Activated CD4-positive, alpha-beta memory T cell treated with anti-CD3 and anti-CD28 coated beads, Interleukin-2, amount 10 ng/mL, durations not matched to agents 7 days and 5 days (primary cell): ENCODE measurements at places on chromosomes 7 and 10. TPM values are rescaled to one million over a fixed set of nuclear protein-coding genes. Genes with fewer than 3 reads are reported as not detected.

ANKRD61 gene
- total RNA-seq: 0.20 TPM

DNA sequence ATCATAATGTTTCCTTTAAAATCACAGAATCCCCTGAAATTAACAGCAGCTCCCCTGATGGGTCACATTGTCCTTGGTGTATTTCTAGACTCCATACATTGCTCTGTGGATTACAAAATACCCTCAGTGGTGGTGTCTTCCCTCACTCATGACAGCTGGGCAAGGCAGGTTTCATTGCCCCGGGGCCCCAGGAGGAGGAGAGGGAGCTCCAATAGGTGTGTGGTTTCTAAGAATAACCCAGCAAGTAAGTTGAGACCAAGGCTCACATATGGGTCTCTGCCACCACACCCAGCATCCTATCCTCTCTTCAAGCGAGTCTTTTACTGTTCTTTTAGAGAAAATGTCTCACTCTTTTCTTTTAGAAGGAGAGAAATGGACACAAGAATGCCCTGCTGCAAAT is 63.6 kb downstream of the PKD1L1 start:
- no peaks in the 10 kb centered on the region for H3K36me3 ChIP-seq
- H3K27ac ChIP-seq: no peak overlapping the region
- no peak overlapping the region for H3K4me3 ChIP-seq
- no peak for DNase-seq
- H3K4me1 ChIP-seq: peaks cover 6% of the 10 kb centered on the region
- peaks cover 1% of the 10 kb centered on the region for H3K27me3 ChIP-seq

DNA sequence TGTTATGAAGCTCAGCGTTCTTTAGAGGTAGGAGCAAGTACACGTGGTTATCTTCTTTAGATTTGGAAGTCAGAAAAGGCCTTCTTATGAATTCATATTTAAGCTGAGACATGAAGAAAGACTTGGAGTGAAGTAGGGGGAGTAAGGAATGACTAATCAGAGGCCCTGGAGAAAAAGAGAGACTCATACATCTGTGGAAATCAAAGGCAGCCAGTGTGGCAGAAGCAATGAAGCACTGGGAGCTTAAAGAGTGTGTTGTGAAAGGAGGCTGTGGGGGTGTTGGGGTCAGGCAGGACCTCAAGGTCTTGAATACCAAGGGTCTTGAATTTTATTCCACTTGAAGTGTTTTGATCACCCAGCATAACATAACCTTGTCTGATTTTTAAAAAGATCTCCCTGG is 35.7 kb upstream of the FGL2 start:
- DNase-seq: no peak
- no peak overlapping the region for H3K27ac ChIP-seq
- H3K27me3 ChIP-seq: no peaks in the 10 kb centered on the region
- H3K4me1 ChIP-seq: peaks cover 14% of the 10 kb centered on the region
- H3K4me3 ChIP-seq: no peak overlapping the region
- H3K36me3 ChIP-seq: peaks cover 6% of the 10 kb centered on the region

FXYD4 gene
- not detected for total RNA-seq

GRCh38 chr7:71868797-71869196 is 543.3 kb downstream of the CALN1 start:
- no peak for DNase-seq
- H3K27ac ChIP-seq: no peak overlapping the region
- H3K36me3 ChIP-seq: no peaks in the 10 kb centered on the region
